ENCODE measurements at places on chromosomes 16 and 17. TPM values are rescaled to one million over a fixed set of nuclear protein-coding genes. Genes with fewer than 3 reads are reported as not detected.

SAMD14 gene
- 9.7 TPM for total RNA-seq

VMO1 gene
- total RNA-seq = 0.33 TPM

TM4SF5 gene
- not detected for total RNA-seq

GPRC5C gene
- total RNA-seq = 15.0 TPM

SCPEP1 gene
- total RNA-seq = 82.8 TPM

GNAO1 gene
- total RNA-seq = 0.17 TPM

CIITA gene
- 1.1 TPM for total RNA-seq

SDR42E1 gene
- total RNA-seq = under 0.01 TPM

GABARAP gene
- 153 TPM for total RNA-seq

IRX3 gene
- 0.10 TPM for total RNA-seq

ASPHD1 gene
- 12.8 TPM for total RNA-seq

Measured in smooth muscle cell of the pulmonary artery (primary cell).